ENCODE measurements at places on chromosomes 1 and 21.

GRCh38 chr1:179066471-179066870, 15.4 kb upstream of the TOR3A start:
- no peak for DNase-seq

GRCh38 chr1:9503001-9503675, 36.1 kb upstream of the SLC25A33 start:
- DNase-seq: no peak

- no peak for DNase-seq
Observed at GRCh38 chr1:14878124-14878523, 275.4 kb upstream of the TMEM51 start.

- no peak for DNase-seq
Observed at GRCh38 chr21:46150491-46151121, 4.8 kb downstream of the FTCD start.

DNA sequence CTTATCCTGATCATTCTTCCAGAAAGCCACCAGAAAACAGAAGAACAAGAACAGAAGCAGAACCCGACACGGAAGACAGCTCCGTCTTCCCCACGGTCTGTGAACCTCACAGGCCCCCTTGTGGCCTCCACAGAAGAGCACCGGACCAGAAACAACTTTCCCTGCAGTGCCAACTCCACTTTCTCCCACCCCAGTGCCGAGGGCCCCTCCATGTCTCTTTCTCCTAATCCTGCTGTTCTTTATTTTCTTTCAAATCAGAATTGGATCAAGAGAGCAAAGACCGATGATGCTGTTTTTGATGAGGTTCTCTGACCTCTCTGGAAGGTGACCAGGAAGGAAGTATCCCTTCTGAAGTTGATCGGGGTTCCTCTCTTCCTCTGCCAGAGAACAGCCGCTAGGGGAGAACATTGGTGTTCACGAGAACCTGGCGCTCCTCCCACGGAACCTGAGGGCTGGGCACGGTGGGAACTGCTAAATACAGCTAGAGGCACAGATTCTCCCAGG, 58.9 kb upstream of the CTTNBP2NL start:
- no peak for DNase-seq

GRCh38 chr1:231125972-231126580, 35.8 kb upstream of the TRIM67 start:
- DNase-seq: no peak

GRCh38 chr1:214917081-214917635, 165.4 kb upstream of the KCNK2 start:
- DNase-seq: no peak

DNA sequence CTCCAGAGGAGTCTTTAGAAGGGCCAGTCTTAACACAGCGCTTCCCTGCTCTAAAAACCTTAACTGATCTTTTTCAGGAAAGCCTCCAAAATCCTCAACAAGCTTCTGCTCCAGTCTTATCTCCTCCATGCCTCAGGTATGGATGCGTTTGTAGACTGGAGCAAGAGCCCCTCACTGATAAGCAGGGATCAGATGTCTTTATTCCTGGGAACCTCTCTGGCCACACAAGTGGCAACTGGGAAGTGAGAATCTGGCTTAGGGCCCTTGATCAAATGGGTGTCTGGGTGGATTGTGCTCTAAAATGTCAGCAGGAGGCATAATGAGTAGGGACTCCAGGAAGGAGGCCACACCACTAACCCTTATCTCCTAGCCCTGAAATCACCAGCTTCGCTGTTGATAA, 1.4 kb downstream of the ZBTB8A start:
- DNase-seq: no peak
